CD4-positive, alpha-beta T cell (primary cell): ENCODE measurements at places on chromosomes 3 and 15.

GRCh38 chr3:40337136-40338108, 27.9 kb downstream of the EIF1B start:
- DNase-seq, result no peak

DNA sequence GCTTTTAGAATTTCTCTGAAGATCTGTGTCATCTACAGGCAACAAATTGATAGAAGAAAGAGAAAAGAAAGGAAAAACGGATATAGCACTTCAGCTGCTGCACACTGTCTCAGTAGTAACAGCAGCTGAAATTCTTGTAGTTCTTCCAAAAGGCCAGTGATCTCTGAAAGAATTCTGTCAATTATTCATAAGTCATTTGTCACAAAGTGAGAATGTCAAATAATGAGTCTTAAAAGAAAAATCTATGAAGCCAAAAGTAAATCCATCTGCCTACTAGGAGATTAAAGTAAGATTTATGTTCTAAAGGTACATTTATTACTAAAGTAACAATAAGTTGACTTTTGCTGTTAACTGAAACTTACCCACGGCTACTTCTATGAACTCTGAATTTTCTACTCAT, 24.6 kb downstream of the IFT80 start:
- DNase-seq, result no peak

DNA sequence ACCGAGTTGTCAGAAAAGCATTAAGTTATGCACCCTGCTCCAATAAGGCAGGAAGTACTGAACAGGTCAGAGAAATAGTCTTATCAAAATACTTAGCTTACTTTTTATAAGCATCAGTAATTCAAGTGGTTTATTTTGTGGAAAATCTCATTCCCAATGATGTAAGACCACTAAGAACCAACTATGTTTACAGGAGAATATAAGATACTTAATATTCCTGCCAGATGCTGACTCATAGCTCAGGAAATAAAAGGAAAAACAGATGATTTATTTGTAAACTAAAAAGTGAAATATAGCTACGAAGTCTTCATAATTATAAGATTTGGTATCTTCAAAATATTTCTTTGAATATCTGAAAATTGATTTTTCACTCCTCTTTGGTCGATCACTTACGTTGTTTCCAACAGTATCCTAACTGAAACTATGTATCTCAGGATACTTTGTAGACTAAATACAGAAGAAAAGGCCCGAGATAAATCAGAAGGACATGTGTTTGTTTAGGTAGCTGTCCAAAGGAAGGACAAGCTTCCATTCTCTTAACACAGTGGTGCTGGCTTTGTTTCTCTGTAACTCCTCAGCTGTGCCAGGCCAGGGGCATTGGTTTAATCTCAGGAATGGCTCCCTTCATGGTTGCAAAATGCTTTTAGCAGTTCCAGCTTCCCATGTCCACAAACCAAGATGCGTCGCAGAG, 295.8 kb downstream of the GBE1 start:
- no peak for DNase-seq

DNA sequence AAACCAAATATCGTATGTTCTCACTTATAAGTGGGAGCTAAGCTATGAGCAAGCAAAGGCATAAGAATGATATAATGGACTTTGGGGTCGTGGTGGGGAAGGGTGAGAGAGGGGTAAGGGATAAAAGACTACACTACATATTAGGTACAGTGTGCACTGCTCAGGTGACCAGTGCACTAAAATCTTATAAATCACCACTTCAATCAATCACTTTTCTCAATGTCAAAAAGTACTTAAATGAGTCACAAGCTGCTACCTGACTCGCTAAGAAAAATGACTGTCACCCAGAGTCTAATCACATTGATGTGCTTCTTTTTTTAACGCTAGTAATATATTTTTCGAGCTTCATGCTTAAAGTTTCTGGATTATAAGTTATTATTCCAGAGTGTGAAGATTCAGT, 95.5 kb downstream of the CBLB start:
- no peak for DNase-seq

DNA sequence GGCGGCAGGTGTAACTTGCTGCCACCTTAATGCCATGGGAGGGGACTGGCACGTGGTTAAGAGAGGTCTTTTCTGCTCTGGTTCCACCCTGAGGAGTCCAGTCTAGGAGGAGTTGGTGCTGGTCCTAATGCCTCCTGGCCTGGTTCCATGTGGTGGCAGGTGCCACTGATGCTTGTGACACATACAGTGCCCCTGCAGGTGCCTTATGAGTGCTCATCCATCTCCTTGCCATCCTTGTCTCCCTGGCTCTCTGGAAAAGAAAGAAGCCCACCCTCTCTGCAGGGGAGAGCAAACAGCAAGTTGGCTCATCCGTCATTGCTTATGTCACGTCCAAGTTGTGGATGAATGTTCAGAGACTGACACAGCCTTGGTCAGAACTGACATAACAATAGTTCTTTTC, 175.8 kb upstream of the DPH6 start:
- DNase-seq, result no peak

DNA sequence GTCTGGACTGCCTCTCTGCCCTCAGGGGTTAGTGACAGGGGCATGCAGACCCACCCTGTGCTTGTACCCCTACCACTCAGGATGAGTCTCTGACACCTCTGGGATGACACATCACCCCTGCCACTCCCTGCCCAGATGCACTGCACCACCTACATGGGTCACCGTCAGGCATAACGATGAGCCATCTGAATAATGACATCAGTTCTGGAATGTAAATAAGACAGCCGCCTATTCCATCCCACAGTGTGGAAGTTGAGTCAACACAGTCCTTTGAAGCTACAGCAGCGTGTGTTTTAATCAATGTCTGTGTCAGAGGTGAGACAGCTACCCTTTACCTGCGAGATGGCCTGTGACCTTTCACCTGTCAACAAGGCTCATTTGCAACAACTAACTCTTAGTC, 268.7 kb upstream of the ARRDC4 start:
- DNase-seq, result no peak

- DNase-seq, result no peak
These were observed 574.8 kb downstream of the CADM2 start for GRCh38 chr3:85533586-85533985.

GRCh38 chr3:166444336-166444735, 607.1 kb upstream of the BCHE start:
- DNase-seq, result no peak

DNA sequence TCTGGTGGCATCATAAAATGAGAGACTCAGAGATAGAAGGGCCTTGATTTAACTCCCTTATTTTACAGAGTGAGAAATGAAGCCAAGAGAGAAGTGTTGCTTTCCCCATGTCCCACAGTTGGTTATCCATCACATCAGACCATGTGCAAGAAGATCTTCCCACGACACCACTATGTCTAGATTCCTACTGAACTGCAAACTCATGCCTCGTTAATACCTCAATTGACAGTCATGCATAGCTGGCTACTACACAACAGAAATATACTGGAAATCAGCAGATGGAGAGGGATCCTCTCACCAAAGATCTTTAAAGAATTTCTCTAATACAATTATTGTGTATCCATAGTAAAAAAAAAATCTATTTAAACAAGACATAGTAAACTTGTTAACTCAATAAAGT, 33.3 kb downstream of the PEAK1 start:
- no peak for DNase-seq

DNA sequence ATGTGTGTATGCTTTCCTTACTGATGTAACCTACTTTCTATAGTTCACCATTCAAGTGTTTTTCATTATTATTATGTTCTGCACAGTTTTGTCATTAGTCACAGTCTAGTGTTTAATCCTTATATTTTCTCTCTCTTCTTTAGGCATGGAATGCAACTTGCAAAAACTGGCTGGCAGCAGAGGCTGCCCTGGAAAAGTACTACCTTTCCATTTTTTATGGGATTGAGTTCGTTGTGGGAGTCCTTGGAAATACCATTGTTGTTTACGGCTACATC, 6.9 kb downstream of the SUCNR1 start:
- DNase-seq, result no peak

GRCh38 chr3:128710816-128711433, 15.1 kb upstream of the RAB7A start:
- no peak for DNase-seq
